Activated B cell treated with CpG ODN at 0.5 μM for 24 hours (primary cell): ENCODE measurements at places on chromosomes 11 and 22. TPM values are rescaled to one million over a fixed set of nuclear protein-coding genes. Genes with fewer than 3 reads are reported as not detected.

Gene MPZL3
- 2.9 and 3.7 TPM in 2 replicates for total RNA-seq

Gene MYO18B
- total RNA-seq, result 0.12 and 0.27 TPM in 2 replicates

Gene MS4A1
- 1,910 and 2,024 TPM in 2 replicates for total RNA-seq

Gene BARX2
- total RNA-seq, result not detected in 2 replicates

Gene OR5D18
- total RNA-seq, result not detected in 2 replicates

Gene CLP1
- total RNA-seq, result 20.4 and 20.9 TPM in 2 replicates

Gene MPZL2
- total RNA-seq, result 0.29 TPM in 1 of 2 replicates, not detected in the other

Gene TRIM49
- not detected in 2 replicates for total RNA-seq

Gene PPP6R2
- total RNA-seq, result 64.0 and 77.3 TPM in 2 replicates

Gene VSIG10L2
- total RNA-seq, result not detected in 2 replicates

Gene DRD4
- total RNA-seq, result 0.42 and 0.49 TPM in 2 replicates

Gene ACRV1
- not detected in 2 replicates for total RNA-seq

Gene SCUBE2
- not detected in 2 replicates for total RNA-seq

Gene GSTT2
- not detected in 2 replicates for total RNA-seq

Gene SYT9
- total RNA-seq, result not detected in 2 replicates

Gene CCDC157
- 1.8 and 2.9 TPM in 2 replicates for total RNA-seq

Gene RIBC2
- total RNA-seq, result 0.31 and 0.32 TPM in 2 replicates

Gene TEX54
- 0.55 TPM in 1 of 2 replicates, not detected in the other for total RNA-seq

Gene SMIM35
- total RNA-seq, result 1.8 and 1.9 TPM in 2 replicates

Gene SPI1
- total RNA-seq, result 63.9 and 68.8 TPM in 2 replicates

Gene PDE2A
- 0.32 and 1.4 TPM in 2 replicates for total RNA-seq

Gene GLB1L2
- total RNA-seq, result 0.33 and 0.56 TPM in 2 replicates

Gene CDC42BPG
- total RNA-seq, result 2.2 and 3.7 TPM in 2 replicates

Gene KRTAP5-1
- not detected in 2 replicates for total RNA-seq

Gene KCNJ5
- total RNA-seq, result not detected in 2 replicates

Gene NRXN2
- 0.54 and 0.73 TPM in 2 replicates for total RNA-seq

Gene THY1
- not detected in 2 replicates for total RNA-seq

Gene OR10A4
- not detected in 2 replicates for total RNA-seq

Gene OR5W2
- not detected in 2 replicates for total RNA-seq
